ENCODE measurements at places on chromosomes 16 and 17.

- DNase-seq, result no peak
Observed at GRCh38 chr17:45579529-45580495, 89.3 kb upstream of the PLEKHM1 start.

- peak; percentile 76 for DNase-seq
Observed at GRCh38 chr17:2792366-2793169, 3.7 kb upstream of the RAP1GAP2 start.

- DNase-seq, result no peak
Observed at GRCh38 chr16:56849690-56850680, 15.0 kb upstream of the SLC12A3 start.

DNA sequence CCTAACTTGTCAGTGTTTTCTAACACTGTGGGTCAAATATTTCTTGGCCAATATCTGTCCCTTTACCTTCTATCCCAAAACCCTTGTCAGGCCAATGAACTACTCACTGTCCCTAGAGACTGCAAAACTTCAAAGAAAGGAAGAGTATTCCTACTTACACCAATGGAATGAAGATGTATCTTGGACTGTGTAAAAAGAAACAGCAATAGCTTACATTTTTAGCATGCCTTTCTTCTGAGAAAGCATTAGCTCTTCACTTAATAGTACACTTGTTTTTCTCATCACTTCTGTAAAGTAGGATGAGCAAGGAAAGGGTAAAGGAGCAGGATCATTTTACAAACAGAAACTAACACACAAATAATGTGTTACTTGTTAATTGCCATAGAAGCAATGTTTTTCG, 73.9 kb downstream of the STH start:
- DNase-seq, result no peak

- DNase-seq, result no peak
Observed at GRCh38 chr17:45428931-45429338, 3.7 kb downstream of the ARHGAP27 start.

GRCh38 chr17:81329927-81330883, 35.1 kb upstream of the SLC38A10 start:
- no peak for DNase-seq

All from stimulated activated CD4-positive, alpha-beta T cell treated with anti-CD3 and anti-CD28 coated beads, Interleukin-1b, Interleukin-23, amount 100 ng/mL, for 48 hours (primary cell).